Uterus (tissue), 4 donors: ENCODE measurements at places on chromosomes 12 and 14. TPM values are rescaled to one million over a fixed set of nuclear protein-coding genes. Genes with fewer than 3 reads are reported as not detected.
A peak's percentile ranks its signal among the peaks of the same experiment; 100 is the strongest.

JAG2 gene
- 7.6 TPM for total RNA-seq

DNA sequence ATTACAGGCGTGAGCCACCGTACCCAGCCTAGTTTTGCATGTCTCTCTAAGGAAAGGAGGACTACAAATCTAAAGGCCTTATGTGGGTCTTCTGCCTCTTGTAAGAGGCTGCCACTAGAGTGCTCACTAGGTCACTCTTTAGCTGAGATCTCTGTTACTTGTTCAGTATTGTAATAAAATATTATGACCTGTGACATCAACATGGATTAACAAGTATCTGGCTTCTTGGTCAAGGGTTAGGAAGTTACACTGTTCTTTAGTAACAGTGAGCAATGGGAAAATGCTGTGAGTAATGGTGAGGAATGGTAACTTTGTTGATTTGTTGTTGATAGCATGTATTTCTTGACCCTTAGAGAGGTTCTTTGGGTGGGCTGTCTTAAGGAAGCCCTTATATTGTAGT, 50.5 kb downstream of the ERC1 start:
- H3K36me3 ChIP-seq, result no peaks in the 10 kb centered on the region
- no peaks in the 10 kb centered on the region for H3K27me3 ChIP-seq
- H3K4me1 ChIP-seq, result no peaks in the 10 kb centered on the region
- DNase-seq, result no peak
- H3K4me3 ChIP-seq, result no peak overlapping the region
- H3K27ac ChIP-seq, result no peak overlapping the region

LRTM2 gene
- total RNA-seq, result not detected

GRCh38 chr12:132686825-132687210, 324 bp downstream of the POLE start:
- no peaks in the 10 kb centered on the region for H3K27me3 ChIP-seq
- H3K4me3 ChIP-seq, result peak overlapping the region; percentile 66
- H3K36me3 ChIP-seq, result no peaks in the 10 kb centered on the region
- H3K27ac ChIP-seq, result peak overlapping the region; percentile 20

- H3K36me3 ChIP-seq, result no peaks in the 10 kb centered on the region
- DNase-seq, result no peak
- H3K4me3 ChIP-seq, result no peak overlapping the region
Observed at GRCh38 chr12:100895192-100895591, 100.6 kb downstream of the ANO4 start.
